ENCODE measurements at places on chromosomes 13 and 19. TPM values are rescaled to one million over a fixed set of nuclear protein-coding genes. Genes with fewer than 3 reads are reported as not detected.

ZNF583 gene
- 3.3 TPM for total RNA-seq

RAX2 gene
- not detected for total RNA-seq

FXYD1 gene
- 1.4 TPM for total RNA-seq

ZNF835 gene
- total RNA-seq = 0.25 TPM

KLK10 gene
- total RNA-seq = 0.80 TPM

DNA sequence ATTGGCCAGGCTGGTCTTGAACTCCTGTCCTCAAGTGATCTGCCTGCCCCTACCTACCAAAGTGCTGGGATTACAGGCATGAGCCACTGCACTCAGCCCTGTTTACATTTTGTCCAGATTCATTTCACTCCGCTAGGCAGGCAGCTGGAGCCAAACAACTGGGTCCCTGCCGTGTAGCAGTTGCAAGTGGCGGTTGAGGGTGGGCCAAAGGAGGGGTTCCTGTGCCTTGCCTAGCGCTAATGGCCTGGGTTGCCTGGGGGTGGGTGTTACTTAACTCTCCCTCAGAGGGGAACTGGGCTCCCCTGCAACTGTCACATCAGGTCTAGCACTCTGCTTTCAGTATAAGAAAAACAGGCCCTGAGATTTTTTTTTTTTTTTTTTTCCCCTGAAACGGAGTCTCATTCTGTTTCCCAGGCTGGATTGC lies 7.4 kb downstream of the ACP5 start:
- no peaks in the 10 kb centered on the region for H3K27me3 ChIP-seq
- no peak overlapping the region for H3K27ac ChIP-seq
- no peaks in the 10 kb centered on the region for H3K36me3 ChIP-seq

DNA sequence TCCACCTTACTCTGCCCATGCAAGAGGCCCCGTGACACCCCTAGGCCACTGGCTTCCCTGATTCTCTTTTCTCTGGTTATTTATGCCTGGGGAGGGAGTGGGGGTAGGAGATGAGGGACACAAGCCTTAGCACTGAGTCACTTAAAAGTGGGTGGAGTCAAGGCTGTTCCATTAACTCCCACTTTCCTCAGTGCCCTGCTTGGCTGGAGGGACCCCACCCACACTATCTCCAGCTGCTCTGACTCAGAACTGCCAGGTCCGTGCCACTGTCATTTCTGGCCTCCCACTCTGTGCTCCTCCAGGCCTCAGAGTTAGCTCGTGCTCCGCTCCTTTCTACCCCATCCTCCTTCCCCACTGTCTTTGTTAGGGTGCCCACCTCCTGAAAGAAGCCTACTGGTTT lies 113.4 kb upstream of the UQCRFS1 start:
- no peaks in the 10 kb centered on the region for H3K36me3 ChIP-seq
- H3K27me3 ChIP-seq = no peaks in the 10 kb centered on the region

GRCh38 chr19:35703343-35703742 lies 1.0 kb upstream of the ZBTB32 start:
- no peaks in the 10 kb centered on the region for H3K36me3 ChIP-seq
- no peak overlapping the region for H3K27ac ChIP-seq
- H3K4me1 ChIP-seq = no peaks in the 10 kb centered on the region
- H3K27me3 ChIP-seq = peaks cover 11% of the 10 kb centered on the region

- H3K4me3 ChIP-seq = no peak overlapping the region
- H3K27ac ChIP-seq = no peak overlapping the region
- no peaks in the 10 kb centered on the region for H3K27me3 ChIP-seq
- DNase-seq = peak; percentile 71
- peaks cover 12% of the 10 kb centered on the region for H3K4me1 ChIP-seq
- no peaks in the 10 kb centered on the region for H3K36me3 ChIP-seq
Observed at GRCh38 chr19:14113762-14114414, 3.7 kb downstream of the PRKACA start.

DNA sequence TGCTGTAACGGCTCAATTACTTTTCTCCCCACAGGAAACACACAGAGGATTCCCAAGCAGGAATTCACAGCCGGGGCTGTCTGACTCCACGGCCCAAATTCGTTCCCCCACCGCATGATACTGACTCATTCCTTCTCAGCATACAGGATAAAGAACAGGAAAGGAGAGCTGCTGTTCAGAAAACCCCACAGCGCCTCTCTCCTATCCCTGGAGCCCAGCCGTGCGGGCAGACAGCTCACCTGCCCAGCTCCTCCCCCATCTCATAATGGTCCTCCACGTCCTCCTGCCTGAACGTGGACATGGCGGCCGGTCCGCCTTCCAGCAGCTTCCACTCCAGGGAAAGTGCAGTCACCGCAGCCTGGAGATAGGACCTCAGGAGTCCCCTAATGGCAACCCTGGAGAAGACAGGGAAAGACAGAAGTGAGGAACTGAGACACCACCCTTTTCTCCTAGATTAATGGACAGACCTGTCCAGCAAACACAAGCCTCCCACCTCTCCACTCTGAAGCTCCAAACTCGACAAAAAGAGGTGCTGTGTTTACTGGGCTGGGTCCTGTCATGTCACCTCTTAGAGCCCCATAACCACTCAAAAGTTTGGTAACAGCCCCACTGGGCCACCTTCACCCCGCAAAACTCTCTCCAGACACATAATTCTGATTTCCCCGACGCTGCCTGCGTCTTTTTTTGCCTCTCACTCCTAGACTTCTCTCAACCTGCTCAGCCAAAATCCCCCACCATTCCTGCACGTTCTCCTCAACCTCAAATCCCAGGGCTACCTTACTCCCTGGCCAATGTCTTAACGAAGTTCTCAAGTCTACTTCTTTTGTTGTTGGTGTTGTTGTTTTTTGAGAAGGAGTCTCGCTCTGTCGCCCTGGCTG lies 1.2 kb downstream of the DAPK3 start:
- peaks cover 40% of the 10 kb centered on the region for H3K36me3 ChIP-seq
- H3K27ac ChIP-seq = peak overlapping the region; percentile 84

- no peaks in the 10 kb centered on the region for H3K36me3 ChIP-seq
- H3K27me3 ChIP-seq = no peaks in the 10 kb centered on the region
- no peak for DNase-seq
- H3K27ac ChIP-seq = no peak overlapping the region
Observed at GRCh38 chr13:108407495-108407894, 138.0 kb downstream of the TNFSF13B start.

- no peak overlapping the region for H3K27ac ChIP-seq
- DNase-seq = peak; percentile 70
- no peak overlapping the region for H3K4me3 ChIP-seq
- no peaks in the 10 kb centered on the region for H3K27me3 ChIP-seq
- no peaks in the 10 kb centered on the region for H3K4me1 ChIP-seq
Observed at GRCh38 chr13:91739751-91740150, 341.3 kb downstream of the GPC5 start.

DNA sequence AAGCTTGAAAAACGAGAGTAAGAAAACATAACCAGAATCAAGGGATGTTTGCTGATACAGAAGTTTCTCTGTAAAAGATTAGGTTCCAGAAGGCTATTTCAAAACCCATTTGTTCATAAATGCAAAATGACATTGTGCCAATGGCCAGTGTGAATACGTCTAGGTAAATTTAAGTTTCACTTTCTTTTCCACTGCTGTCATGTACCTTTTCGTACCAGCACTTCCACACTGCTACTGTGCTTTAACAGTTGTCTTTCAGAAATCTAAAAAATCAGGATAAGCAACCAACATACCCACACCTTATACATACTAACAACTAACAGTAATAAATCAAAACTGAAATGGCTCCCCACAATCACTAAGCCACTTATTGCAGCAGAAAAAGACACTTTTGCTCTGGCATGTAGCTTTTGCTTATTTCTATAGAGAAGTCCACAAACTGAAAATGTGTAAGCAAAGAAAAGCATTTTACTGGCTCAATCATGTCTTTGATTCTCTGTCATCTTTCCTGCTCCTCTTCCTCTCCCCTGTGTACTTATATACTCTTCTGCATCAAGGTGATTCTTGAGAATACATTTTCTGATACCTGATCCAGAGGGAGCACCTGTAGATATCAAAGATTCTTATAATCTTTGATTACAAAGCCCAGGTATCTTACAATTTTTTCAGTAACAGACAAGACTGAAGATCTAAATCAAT lies 34.3 kb downstream of the ELF1 start:
- no peaks in the 10 kb centered on the region for H3K27me3 ChIP-seq
- H3K4me1 ChIP-seq = no peaks in the 10 kb centered on the region
- DNase-seq = no peak
- H3K27ac ChIP-seq = no peak overlapping the region
- H3K36me3 ChIP-seq = peaks cover 4% of the 10 kb centered on the region
- no peak overlapping the region for H3K4me3 ChIP-seq

GRCh38 chr19:9871626-9872338 lies 36.7 kb downstream of the PIN1 start:
- peak overlapping the region; percentile 34 for H3K27ac ChIP-seq
- DNase-seq = peak; percentile 70
- H3K4me3 ChIP-seq = no peak overlapping the region
- H3K4me1 ChIP-seq = peaks cover 4% of the 10 kb centered on the region
- H3K27me3 ChIP-seq = no peaks in the 10 kb centered on the region
- H3K36me3 ChIP-seq = no peaks in the 10 kb centered on the region

GRCh38 chr13:30972888-30973377 lies 40.5 kb downstream of the TEX26 start:
- H3K4me3 ChIP-seq = no peak overlapping the region
- H3K27ac ChIP-seq = no peak overlapping the region
- no peaks in the 10 kb centered on the region for H3K36me3 ChIP-seq
- no peak for DNase-seq
- no peaks in the 10 kb centered on the region for H3K4me1 ChIP-seq

DNA sequence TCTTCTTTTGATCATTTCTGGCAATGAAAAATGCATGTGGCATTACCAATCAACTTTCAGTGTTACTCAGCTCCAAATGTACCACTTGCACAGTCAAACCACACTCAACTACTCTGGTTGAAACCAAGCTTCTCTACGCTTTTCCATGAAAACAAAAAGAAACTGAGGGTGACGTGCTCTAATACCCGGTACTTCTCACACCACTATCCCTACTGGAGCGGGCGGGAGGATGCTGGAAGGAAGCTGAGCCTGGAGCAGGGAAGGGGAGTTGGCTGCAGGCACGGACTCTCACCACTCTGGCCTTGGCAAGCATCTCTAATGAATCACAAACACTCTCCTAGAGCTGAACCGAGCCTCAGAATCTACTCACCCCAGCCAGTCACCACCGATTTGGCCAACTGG lies 48.2 kb downstream of the STK24 start:
- H3K36me3 ChIP-seq = no peaks in the 10 kb centered on the region
- H3K4me3 ChIP-seq = no peak overlapping the region
- DNase-seq = no peak
- H3K4me1 ChIP-seq = peaks cover 14% of the 10 kb centered on the region
- no peaks in the 10 kb centered on the region for H3K27me3 ChIP-seq

- peaks cover 48% of the 10 kb centered on the region for H3K27me3 ChIP-seq
- H3K27ac ChIP-seq = no peak overlapping the region
Observed at GRCh38 chr19:51722492-51722891, 1.3 kb downstream of the HAS1 start.

GRCh38 chr13:50889317-50889716 lies 20.3 kb upstream of the RNASEH2B start:
- H3K27me3 ChIP-seq = no peaks in the 10 kb centered on the region
- H3K4me3 ChIP-seq = no peak overlapping the region
- no peak overlapping the region for H3K27ac ChIP-seq
- no peaks in the 10 kb centered on the region for H3K4me1 ChIP-seq

DNA sequence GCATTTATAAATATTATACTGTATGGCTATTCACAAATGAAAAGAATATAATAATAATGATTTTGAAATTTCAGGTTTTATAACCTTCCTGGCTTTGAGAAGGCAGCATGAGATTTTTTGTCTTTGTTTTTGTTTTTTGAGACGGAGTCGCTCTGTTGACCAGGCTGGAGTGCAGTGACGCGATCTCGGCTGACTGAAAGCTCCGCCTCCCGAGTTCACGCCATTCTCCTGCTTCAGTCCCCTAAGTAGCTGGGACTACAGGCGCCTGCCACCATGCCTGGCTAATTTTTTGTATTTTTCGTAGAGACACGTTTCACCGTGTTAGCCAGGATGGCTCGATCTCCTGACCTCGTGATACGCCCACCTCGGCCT lies 64.1 kb downstream of the ZNF429 start:
- no peak for DNase-seq
- no peaks in the 10 kb centered on the region for H3K36me3 ChIP-seq
- H3K4me3 ChIP-seq = no peak overlapping the region
- H3K27me3 ChIP-seq = no peaks in the 10 kb centered on the region

- H3K4me3 ChIP-seq = no peak overlapping the region
- H3K27ac ChIP-seq = no peak overlapping the region
- H3K36me3 ChIP-seq = no peaks in the 10 kb centered on the region
- H3K27me3 ChIP-seq = no peaks in the 10 kb centered on the region
Observed at GRCh38 chr19:39111593-39112199, 13.9 kb upstream of the PAK4 start.

DNA sequence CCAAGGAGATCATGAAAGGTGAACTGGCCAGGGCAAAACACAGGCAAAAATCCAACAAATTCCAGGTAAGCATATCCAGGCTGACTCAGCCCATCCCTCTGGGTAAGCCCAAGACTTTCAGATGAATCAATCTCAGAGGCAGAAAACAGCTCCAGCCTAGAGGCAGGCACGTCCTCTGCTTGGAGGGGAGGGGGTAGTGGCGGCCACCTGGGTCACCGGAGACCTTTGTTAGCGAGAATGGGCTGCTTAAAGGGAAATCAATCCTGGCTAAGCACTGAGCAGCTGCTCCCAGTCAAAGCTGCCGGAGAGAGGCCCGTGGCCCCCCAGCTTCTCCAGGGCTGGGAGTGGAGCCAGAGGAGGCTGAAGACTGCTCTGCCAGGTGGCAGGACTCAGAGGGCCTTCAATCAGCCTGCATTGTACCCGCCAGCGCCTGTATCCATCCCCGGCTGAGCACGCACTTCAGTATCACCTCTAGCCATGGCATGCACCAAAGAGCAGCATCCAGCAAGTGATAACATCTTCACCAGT lies 48.2 kb downstream of the PIN1 start:
- no peak overlapping the region for H3K4me3 ChIP-seq
- H3K27ac ChIP-seq = peak overlapping the region; percentile 84
- DNase-seq = peak; percentile 56
- H3K36me3 ChIP-seq = no peaks in the 10 kb centered on the region
- no peaks in the 10 kb centered on the region for H3K4me1 ChIP-seq

DNA sequence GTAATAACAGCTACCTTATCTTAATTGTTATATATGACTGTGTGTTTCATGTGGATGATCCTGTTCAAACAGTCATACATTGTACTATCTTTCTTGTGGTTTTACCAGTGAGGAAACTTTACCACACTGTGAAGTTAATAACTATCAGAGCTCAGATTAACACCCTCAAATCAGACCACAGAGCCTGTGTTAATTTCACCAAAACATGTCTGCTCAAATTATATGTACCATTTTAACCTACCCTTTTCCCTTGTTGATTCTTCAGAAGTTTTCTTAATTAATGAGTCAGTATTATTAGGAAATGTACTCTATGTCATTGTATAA lies 1.8 kb upstream of the ZNF331 start:
- H3K4me3 ChIP-seq = no peak overlapping the region
- no peaks in the 10 kb centered on the region for H3K27me3 ChIP-seq
- no peak for DNase-seq
- no peak overlapping the region for H3K27ac ChIP-seq
- H3K36me3 ChIP-seq = peaks cover 19% of the 10 kb centered on the region
- H3K4me1 ChIP-seq = no peaks in the 10 kb centered on the region

DNA sequence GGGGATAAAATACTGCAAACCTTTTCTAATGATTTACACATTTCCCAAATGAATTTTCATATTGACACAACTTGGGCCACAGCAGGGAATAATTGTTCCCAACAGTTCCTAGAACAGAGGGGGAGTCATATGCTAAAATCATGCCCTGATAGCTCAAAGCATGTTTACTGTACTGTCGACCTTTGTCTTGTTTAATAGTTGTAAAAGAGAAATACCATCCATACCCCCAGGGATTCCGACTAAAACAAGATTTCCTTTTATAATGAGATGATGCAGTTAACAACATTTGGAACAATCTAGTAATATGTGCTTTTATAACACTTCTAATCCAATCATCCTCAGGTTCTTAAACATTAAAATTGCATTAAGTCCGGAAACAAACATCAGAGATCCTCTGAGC lies 759.7 kb downstream of the OLFM4 start:
- no peak overlapping the region for H3K27ac ChIP-seq
- no peak overlapping the region for H3K4me3 ChIP-seq
- peaks cover 2% of the 10 kb centered on the region for H3K4me1 ChIP-seq
- no peaks in the 10 kb centered on the region for H3K36me3 ChIP-seq
